T-cell (primary cell): ENCODE measurements at places on chromosomes 16 and 17.

GRCh38 chr17:74163836-74164235 lies 39.6 kb upstream of the RPL38 start:
- H3K36me3 ChIP-seq: no peaks in the 10 kb centered on the region
- H3K4me1 ChIP-seq: no peaks in the 10 kb centered on the region
- no peak overlapping the region for H3K27ac ChIP-seq
- H3K27me3 ChIP-seq: peaks cover 42% of the 10 kb centered on the region
- no peak overlapping the region for H3K4me3 ChIP-seq
- DNase-seq: no peak

GRCh38 chr17:13931800-13932460 lies 137.4 kb upstream of the COX10 start:
- H3K36me3 ChIP-seq: no peaks in the 10 kb centered on the region
- no peak for DNase-seq
- no peaks in the 10 kb centered on the region for H3K27me3 ChIP-seq
- H3K27ac ChIP-seq: no peak overlapping the region

- H3K36me3 ChIP-seq: peaks cover 13% of the 10 kb centered on the region
- H3K27me3 ChIP-seq: no peaks in the 10 kb centered on the region
- DNase-seq: no peak
- H3K4me3 ChIP-seq: no peak overlapping the region
- H3K4me1 ChIP-seq: peaks cover 19% of the 10 kb centered on the region
Observed at GRCh38 chr17:3682033-3682432, 13.4 kb downstream of the EMC6 start.

DNA sequence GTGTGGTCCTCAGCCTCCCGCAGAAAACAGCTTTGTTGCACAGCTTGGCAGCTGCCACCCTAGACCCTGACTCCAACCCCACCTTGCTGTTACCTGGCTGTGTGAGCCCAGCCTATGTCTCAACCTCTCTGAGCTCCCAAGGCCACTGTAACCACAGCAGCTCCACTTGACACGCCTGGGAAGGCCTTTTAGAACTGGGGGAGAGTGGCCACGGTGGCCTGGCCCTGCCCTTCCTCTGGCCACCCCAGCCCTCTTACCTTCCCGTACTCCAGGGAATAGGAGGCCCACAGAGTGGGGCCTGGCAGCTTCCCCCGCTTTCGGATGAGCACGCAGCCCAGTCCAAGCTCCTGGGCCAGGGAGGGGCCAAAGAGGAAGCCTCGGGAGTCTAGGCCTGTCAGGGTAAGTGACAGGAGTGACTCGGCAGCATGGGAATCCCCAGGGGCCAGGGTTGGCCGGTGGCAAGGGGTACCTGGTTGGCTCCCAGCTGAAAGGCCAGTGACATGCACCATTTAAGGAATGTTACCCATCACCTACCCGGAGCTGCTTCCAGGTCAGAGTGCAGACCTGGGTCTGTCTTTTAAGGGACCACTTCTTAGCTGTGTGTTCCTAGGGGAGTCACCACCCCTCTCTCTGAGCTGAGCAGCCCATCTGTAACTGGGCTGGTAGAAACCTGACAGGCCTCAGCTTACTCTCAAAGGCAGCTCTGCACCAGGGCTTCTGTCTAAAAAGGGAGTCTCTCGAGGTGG lies 1.4 kb downstream of the APRT start:
- H3K4me1 ChIP-seq: peaks cover 3% of the 10 kb centered on the region
- peak overlapping the region; percentile 76 for H3K4me3 ChIP-seq
- no peaks in the 10 kb centered on the region for H3K27me3 ChIP-seq
- DNase-seq: no peak

DNA sequence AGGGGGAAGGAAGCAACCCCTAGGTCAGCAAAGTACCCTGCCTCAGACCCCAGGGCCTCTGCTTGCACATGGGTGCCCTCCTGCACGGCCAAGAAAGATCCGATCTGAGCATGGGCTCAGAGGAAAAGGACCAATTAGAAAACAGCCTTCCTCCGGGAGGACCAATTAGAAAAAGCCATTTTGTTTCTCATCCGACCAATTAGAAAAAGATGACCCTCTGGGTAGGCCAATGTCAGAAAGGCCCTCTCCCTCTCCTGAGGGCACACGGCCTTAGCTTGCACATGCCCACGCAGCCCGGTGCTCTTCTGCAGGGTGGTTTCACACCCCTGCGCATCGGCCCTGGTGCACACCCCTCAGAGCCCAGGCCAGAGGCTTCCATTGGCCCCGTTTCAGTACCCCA lies 5.1 kb upstream of the CISD3 start:
- H3K4me1 ChIP-seq: peaks cover 83% of the 10 kb centered on the region
- DNase-seq: no peak

GRCh38 chr16:65041667-65042066 lies 80.2 kb downstream of the CDH11 start:
- no peak for DNase-seq
- no peaks in the 10 kb centered on the region for H3K27me3 ChIP-seq
- H3K4me3 ChIP-seq: no peak overlapping the region
- H3K36me3 ChIP-seq: no peaks in the 10 kb centered on the region

DNA sequence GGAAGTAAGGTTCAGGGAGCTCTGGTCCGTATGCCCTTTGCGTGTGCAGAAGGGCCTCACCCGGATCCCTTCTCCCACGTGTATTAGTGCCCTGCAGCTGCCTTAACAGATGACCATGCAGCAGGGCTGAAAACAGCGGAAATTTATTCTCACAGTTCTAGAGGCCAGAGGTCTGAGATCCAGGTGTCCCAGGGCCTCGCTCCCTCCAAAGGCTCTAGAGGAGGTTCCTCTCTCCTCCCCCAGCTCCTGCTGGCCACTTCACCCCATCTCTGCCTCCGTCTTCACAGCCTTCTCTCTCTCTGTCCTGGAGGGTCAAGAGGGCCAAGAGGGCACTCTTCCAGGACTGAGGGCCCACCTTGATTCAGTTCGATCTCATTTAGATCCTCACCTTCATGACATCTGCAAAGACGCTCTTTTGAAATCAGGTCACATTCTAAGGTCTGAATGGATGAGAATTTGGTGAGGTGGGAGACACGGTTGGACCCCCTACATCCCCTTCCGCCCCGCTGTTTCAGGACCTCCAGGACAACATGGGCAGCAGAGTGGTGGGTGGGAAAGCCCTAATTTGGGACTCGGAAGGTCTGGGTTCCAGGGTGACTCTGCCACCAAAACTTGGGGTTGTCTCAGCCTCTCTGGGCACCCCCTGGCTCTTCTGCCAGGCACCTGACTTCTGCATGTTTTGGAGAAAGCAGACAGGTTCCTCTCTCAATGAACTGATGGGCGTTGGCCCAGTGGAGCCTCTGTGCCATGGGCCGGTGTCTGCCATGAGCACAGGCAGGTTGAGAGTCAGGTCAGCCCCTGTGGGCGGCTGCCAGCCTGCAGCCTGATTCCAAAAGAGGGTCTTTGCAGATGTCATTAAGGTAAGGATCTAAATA lies 361.2 kb downstream of the SEC14L1 start:
- H3K4me3 ChIP-seq: no peak overlapping the region
- peaks cover 31% of the 10 kb centered on the region for H3K36me3 ChIP-seq
- H3K27me3 ChIP-seq: no peaks in the 10 kb centered on the region
- H3K27ac ChIP-seq: no peak overlapping the region
- DNase-seq: no peak

DNA sequence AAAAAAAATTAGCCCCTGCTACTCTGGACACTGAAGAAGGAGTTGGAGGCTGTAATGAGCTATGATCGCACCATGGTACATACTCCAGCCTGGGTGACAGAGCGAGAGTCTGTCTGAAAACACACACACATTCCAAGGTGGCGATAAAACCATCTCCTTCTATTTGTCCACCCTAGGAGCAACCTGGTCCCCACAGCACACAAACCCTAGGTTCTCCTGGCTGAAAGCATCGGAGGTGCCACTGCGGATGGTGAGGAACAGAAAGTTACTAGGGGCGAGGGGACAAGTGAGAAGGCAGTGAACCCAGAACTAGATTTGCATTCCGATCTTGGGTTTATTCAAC lies 1.4 kb upstream of the ECI1 start:
- no peak for DNase-seq
- H3K36me3 ChIP-seq: peaks cover 7% of the 10 kb centered on the region
- no peak overlapping the region for H3K27ac ChIP-seq
- H3K4me3 ChIP-seq: no peak overlapping the region

- no peak overlapping the region for H3K27ac ChIP-seq
- H3K4me3 ChIP-seq: no peak overlapping the region
Observed at GRCh38 chr17:80504686-80505413, 28.4 kb upstream of the NPTX1 start.

- no peaks in the 10 kb centered on the region for H3K36me3 ChIP-seq
- H3K27me3 ChIP-seq: no peaks in the 10 kb centered on the region
- peaks cover 37% of the 10 kb centered on the region for H3K4me1 ChIP-seq
- no peak overlapping the region for H3K4me3 ChIP-seq
Observed at GRCh38 chr17:46200197-46200596, 7.0 kb upstream of the KANSL1 start.
